ENCODE measurements at places on chromosomes 4 and X. TPM values are rescaled to one million over a fixed set of nuclear protein-coding genes. Genes with fewer than 3 reads are reported as not detected.

Gene NAP1L3
- 12.4 TPM for total RNA-seq

Gene SMR3B
- not detected for total RNA-seq

Gene TAF7L
- total RNA-seq: 0.98 TPM

Gene CPE
- 116 TPM for total RNA-seq

Gene MAPK10
- 69.6 TPM for total RNA-seq

Gene ACE2
- not detected for total RNA-seq

Gene GLRA2
- total RNA-seq: not detected

Gene ART3
- not detected for total RNA-seq

Gene MAGEA11
- total RNA-seq: not detected

Gene CC2D2A
- total RNA-seq: 52.9 TPM

Gene MAP9
- total RNA-seq: 6.5 TPM

Gene NPNT
- total RNA-seq: not detected

Gene ZFX
- 41.5 TPM for total RNA-seq

Gene TECRL
- not detected for total RNA-seq

Gene SATL1
- not detected for total RNA-seq

Gene ERAS
- total RNA-seq: not detected

Gene CD40LG
- not detected for total RNA-seq

Gene TREX2
- total RNA-seq: not detected

Gene TGIF2LX
- not detected for total RNA-seq

Gene PDGFRA
- 707 TPM for total RNA-seq

Gene NUDT10
- 0.63 TPM for total RNA-seq

Gene IQCM
- total RNA-seq: 0.27 TPM

Gene IL3RA
- total RNA-seq: 0.09 TPM

Gene ARR3
- total RNA-seq: not detected

Gene CETN2
- total RNA-seq: 65.7 TPM

Gene ERVMER34-1
- total RNA-seq: not detected

Gene MRFAP1L1
- 342 TPM for total RNA-seq

Gene EDNRA
- total RNA-seq: 10.8 TPM

Gene THAP9
- total RNA-seq: 7.1 TPM

Gene CYSLTR1
- not detected for total RNA-seq

Gene PRR32
- not detected for total RNA-seq

Gene TBX22
- not detected for total RNA-seq

Gene RTL3
- total RNA-seq: not detected

Gene CYP2U1
- total RNA-seq: 17.3 TPM

Gene ODAPH
- not detected for total RNA-seq

Gene RAI2
- 0.33 TPM for total RNA-seq

Gene LINC00632
- 10.9 TPM for total RNA-seq

Gene HHIP
- total RNA-seq: 16.0 TPM

Gene TMEM271
- total RNA-seq: not detected

Gene ELOVL6
- total RNA-seq: 23.0 TPM

Gene PLP2
- 8.7 TPM for total RNA-seq

Gene NUDT11
- total RNA-seq: 11.8 TPM

Gene ATP10D
- total RNA-seq: 43.7 TPM

Gene TRIML2
- total RNA-seq: not detected

Gene FAM184B
- total RNA-seq: not detected

Gene TSPAN7
- 0.82 TPM for total RNA-seq

Gene DUSP9
- total RNA-seq: not detected

Gene CYTL1
- total RNA-seq: 12.5 TPM

Gene DOK7
- total RNA-seq: not detected

Gene ADH1B
- total RNA-seq: 535 TPM

Gene FRMPD3
- 0.16 TPM for total RNA-seq

Measured in fibroblast of the aortic adventitia (primary cell).